Astrocyte of the spinal cord (primary cell): ENCODE measurements at places on chromosomes 4 and X.

GRCh38 chr4:183986971-183987946, 82.2 kb downstream of the STOX2 start:
- peak; percentile 84 for DNase-seq

- DNase-seq: peak; percentile 45
Observed at GRCh38 chr4:94349193-94349592, 6.6 kb upstream of the HPGDS start.

DNA sequence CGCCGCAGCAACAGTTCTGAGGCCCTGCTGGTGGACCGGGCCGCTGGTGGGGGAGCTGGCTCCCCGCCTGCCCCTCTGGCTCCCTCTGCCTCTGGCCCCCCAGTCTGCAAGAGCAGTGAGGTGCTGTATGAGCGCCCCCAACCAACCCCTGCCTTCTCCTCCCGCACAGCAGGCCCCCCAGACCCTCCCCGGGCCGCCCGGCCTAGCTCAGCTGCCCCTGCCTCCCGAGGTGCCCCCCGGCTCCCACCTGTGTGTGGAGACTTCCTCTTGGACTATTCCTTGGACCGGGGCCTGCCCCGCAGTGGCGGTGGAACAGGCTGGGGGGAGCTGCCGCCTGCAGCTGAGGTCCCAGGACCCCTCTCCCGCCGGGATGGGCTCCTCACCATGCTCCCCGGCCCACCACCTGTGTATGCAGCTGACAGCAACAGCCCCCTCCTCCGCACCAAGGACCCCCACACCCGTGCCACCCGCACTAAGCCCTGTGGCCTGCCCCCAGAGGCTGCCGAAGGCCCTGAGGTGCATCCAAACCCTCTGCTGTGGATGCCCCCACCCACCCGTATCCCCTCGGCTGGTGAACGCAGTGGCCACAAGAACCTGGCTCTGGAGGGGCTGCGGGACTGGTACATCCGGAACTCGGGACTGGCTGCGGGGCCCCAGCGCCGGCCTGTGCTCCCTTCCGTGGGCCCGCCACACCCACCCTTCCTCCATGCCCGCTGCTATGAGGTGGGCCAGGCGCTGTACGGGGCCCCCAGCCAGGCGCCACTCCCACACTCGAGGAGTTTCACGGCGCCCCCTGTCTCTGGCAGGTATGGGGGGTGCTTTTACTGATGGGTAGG, 6.3 kb downstream of the PRAF2 start:
- DNase-seq: no peak

- DNase-seq: no peak
Observed at GRCh38 chr4:181792641-181793040, 450.6 kb upstream of the TENM3 start.

DNA sequence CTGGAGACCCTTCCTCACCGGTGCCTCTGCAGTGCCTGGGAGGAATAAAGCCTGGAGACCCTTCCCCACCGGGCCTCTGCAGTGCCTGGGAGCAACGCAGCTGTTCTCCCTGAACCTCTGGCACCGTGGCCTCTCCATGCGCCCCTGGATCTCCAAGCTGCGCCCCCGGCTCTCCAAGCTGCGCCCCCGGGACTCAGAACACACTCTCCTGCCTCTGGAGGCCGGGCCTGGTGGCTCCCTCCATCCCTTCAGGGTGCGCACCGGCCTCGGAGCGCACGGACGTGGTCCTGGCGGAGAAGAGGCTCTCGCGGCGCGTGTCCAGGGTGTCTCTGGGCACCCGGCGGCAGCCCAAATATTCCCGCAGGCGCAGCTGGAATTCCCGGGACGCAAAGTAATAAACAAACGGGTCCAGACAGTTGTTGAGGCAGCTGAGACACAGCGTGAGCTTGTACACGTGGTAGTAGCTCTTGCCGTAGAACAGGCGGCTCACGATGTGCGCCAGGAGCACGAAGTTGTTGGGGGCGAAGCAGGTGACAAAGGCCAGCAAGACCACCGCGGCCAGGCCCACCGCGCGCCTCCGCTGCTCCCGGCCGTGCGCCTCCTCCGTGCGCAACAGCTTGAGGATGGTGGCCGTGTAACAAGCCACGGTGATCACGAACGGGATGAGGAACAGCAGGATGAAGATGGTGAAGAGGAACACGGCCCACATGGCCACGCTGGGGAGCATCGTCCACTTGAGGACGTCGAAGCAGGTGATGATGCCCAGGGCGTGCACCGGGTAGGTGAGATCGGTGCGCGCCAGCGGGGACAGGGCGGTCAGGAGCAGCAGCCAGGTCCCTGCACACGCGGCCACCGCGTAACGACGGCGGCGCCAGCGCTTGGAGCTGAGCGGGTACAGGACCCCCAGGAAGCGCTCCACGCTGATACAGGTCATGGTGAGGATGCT, 12.8 kb upstream of the ASMTL start:
- DNase-seq: no peak

DNA sequence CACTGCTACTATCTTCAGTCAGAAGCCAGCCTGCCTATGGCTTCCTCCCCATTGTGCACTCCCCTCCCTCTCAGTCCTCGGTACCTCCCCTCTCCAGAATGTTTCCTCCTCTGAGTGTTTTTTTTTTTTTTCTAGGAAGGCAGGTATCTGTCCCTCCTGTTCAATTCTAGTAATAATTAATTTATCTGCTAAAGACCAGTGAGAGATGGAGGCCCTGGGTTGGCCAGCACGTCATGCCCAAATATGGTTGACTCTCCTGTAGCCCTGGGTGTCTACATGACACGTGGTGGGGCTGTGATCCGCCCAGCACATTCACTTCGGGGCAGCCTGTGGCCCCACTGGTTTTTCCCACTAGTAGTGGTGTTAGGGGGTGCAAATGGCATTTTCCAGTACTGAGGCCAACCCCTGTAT, 1.8 kb downstream of the FLNA start:
- DNase-seq: peak; percentile 37

GRCh38 chrX:53312946-53313727, 31.8 kb upstream of the IQSEC2 start:
- DNase-seq: peak; percentile 52

DNA sequence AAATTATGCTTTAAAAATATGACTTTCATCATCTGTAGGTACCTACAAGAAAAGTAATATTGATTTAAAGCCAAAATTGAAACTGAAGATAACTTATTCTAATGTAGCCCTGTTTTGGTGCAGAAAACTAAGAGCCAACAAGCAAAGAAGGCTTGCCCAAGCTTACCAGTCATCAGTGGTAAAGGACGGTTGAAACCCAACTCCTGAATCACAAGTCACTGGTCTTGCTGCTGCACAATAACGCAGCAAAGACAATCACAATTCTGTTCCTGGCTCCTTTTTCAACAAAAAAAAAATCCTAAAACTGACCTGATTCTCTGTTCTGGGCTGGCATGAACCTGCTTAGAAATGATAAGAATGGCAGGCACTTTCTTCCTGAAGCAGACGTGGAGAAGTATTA, 34.5 kb downstream of the WDFY3 start:
- DNase-seq: no peak

GRCh38 chr4:112897543-112897942, 151.9 kb upstream of the ANK2 start:
- DNase-seq: no peak

DNA sequence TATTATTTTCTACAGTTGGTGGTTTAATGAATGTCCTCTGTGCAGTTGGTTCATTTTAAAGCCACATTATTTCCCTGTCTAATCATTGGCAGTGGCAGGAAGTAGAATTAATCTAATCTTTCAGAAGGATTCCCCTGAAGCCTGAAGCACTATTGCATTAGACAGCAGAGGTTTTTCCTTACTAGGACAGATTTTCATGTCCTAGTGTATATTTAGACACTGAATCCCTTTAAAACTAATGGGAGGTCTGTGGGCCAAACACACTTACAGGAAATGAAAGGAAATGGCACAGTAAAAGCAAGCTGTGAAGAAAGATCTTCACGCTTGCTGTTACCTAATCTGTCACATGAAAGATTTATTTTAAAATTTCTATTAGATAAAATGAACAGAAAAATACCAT, 165.2 kb downstream of the SLC39A8 start:
- DNase-seq: no peak

GRCh38 chr4:149441338-149441737, 374.3 kb downstream of the IQCM start:
- peak; percentile 78 for DNase-seq

DNA sequence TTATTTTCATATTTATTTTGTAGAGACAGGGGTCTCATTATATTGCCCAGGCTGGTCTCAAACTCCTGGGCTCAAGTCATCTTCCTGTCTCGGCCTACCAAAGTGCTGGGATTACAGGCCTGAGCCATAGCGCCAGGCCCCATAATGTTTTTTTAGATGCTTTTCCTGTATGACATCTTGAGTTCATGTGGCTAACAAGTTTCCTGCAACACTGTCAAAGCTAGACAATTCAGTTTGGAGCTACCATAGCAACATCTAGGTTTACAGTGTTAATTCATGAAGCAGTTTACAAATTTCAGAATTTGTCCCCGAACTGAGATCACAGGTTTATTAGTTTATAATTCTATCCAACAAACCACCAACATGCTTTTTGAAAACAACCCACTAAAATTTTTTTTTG, 6.4 kb upstream of the IL13RA2 start:
- DNase-seq: no peak

DNA sequence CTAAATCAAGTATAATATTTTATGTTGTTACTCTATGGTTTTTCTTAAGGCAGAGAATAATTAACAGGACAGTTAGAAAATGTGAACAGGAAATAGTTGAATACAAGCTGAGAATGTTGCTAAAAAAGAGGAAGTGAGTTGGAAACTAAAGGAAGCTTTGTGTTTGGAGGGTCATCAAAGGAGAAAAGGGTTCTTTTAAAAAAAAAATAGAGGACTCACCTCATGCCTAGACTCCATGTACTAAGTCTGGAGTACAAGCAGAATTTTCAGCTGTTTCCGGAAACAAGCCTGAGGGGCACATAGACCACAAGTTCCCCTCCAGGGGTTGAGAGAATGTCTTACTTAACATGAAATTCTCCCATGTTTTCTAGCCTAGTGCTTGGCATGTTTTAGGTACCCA, 20.1 kb upstream of the MAP7D3 start:
- no peak for DNase-seq

DNA sequence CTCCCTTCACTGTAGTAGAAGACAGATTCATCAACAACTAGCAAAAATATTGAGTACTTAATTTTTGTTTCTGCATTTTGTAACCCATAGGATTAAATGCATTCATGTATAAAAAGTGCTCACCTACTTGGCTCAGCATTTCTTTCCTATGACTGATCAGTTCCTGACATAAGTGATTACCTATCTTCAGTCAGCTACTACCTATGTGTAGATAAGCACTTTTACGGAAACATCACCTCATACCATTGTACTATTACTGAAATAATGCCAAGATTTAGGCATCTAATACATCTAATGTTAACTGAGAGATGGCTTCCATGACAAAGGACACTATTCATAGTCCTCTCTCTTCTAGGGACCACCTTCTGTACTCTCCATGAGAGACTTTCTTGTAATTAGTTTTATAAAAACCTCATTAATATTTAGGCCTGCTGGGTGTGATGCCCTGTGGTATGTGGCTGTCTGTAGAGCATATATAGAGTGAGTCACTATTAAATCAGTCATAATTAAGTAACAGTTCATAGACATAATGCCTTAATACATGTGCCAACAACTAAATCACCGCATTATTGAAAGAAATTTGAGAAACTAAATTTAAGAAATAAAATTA, 147.0 kb downstream of the PDGFC start:
- DNase-seq: no peak

DNA sequence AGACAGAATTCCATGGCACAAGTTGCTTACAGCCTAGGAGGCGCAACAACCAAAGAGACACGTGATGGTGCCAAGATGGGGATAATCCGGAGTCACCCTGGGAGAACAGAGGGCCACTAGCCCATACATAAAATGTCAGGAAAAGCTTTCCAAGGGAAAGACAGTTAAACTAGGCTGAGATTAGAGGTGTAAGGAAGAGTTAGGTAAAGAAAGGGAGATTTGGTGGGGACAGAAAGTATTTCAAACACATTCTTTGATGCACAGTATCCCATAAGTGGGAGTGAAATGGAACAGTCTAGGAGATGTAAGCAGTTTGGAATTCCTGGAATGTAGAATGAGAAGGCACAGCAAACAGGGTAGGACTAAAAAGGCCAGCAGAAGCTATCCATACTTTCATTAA, 860.9 kb upstream of the LCORL start:
- peak; percentile 74 for DNase-seq

- DNase-seq: no peak
Observed at GRCh38 chr4:114200026-114200425, 220.6 kb upstream of the ARSJ start.
